ENCODE measurements at places on chromosomes 2 and 18.

GRCh38 chr2:118237451-118237850 lies 149.2 kb downstream of the INSIG2 start:
- DNase-seq: no peak

DNA sequence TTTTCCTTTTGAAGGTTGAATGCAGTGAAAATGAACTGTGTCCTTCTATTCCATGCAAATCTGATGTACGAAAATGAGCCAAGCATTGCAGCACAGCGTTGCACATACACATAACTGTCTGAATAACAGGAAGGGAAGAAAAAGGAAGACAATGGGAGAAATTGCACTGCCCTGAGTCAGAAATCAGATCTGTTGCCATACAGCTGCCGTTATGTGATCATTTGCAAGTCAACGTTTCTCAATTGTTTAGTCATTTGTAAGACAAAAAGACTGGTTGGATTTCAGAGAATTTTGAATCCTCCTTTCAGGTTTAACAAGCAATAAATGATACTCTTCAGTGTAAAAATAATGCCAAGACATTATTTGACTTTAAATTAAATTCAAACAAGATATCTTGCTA lies 284.1 kb downstream of the DSEL start:
- DNase-seq: no peak

DNA sequence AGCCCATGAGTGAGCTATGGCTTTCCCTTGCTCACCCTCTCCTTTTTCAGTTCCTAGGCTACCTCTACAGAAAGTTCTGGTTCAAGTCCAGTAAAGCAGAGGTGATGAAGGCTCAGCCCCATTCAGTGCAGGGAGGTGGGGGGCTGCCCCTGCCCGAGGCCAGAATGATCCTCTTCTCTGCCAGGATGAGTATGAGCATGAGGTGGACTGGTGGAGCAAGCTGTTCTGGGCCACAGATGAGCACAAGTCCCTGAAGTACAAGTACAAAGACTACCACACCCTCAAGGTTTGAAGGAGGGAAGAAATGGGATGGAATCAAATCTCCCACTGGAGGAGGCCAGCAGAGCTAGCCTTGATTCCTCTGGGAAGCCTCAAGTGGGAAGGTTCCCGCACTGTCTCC lies 42.4 kb downstream of the LMAN2L start:
- DNase-seq: no peak

DNA sequence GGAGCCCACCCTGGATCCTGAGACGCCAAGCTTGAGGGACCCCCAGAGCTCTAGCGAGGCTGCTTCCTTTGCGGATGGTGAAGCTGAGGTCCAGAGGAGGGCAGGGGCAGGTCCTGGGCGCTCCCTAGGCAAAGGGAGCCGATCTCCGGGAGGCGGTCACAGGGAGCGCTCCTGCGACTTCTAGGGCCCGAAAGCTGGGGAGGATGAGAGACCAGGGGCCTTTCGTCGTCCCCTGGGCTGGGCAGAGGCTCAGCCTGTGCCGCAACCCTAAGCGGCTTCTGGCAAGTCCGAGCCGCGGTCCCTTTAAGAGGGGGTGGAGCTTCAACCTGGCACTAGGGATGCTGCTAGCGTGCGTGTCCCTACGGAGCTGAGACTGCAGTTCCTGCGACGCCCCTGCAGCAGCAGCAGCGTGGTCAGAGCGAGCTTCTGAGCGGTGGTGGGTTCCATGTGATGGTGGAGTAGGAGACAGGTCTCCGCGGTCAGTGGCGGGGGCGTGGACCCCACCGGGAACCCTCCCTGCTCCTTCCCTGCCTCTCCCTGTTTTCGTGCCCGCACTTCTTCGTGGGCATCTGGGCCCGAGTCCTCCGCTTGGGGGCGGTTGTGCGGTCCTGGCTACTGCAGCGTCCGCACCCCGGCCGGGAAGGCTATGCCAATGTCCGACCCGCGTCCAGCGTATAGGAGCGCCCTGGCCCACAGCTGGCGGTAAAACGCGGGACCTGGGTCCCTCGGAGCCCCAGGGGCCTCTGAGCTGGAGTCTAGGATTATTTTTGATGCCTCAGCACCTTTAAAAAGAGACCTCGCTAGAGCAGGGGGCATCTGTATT lies 154.6 kb downstream of the CCDC74A start:
- peak; percentile 89 for DNase-seq

GRCh38 chr2:238231251-238231793 lies 8.5 kb downstream of the HES6 start:
- DNase-seq: peak; percentile 83

DNA sequence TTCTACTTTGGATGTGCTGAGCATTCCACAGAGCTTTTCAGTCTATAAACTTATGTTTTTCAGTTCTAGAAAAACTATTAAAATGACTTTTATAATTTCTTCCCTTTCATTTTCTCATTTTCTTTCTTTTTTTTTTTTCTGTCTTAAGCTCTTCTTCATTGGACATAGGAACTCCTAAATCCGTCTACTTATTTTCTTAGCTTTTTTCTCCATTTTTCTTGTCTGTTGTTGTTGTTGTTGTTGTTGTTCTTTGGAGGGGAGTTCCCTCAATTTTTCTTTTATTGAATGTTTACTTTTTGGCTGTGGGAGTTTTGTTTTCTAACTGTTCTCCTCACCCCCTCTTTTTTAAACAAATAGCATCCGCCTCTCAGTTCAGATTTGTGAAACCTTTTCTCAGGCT lies 7.9 kb downstream of the SOCS6 start:
- no peak for DNase-seq

DNA sequence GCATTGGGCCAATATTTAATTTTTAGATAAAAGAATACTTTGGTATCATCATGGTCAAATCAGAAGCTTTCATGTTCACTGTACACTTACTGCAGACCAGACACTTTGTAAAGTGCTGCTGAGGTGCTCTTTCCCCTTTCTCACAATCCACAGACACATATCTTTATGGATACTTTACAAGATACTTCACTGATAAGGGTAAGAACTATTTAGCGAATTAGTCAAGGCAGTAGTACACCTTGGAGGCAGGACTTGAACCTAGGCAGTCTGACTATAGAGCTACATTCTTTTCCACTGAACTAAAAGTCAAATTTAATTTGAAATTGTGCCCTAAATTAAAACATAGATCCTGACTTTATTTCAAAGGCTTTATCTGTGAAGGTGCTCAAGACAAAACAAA lies 60.2 kb downstream of the COBLL1 start:
- DNase-seq: no peak

DNA sequence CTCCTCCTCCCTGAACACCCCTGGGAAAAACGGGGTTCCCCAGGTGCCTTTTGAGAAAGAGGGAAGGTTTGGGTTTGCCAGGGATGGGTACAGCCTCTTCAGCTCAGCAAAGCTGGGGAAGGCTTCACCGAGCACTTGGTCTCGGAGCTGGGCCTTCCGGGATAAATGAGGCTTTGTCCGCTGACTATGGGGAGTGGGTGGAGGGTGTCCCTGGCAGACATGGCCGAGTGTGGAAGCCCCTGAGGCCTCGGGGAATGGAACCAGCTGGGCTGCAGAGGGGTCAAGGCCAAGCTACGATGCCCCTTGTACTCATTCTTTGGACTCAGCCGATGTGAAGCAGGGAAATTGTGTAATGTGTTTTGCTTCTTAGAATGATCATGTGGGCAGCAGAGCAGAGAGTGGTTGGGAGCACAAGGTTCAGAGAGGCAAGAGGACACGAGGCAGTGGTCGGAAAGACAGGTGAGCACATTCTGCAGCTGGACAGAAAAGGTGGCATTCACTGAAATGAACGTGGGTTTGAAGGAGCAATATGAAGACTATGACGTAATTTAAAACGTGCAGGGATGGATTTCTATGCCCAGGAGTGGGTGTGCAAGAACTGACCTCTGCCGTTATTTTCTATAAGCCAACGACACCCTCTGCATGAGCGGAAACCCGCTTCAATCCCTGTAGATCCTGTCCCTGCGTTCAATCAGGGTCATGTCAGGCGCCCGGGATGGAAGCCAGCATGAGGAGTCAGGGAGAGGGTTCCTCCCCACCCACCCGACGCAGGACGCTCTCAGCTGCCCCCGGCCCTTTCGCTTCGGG lies 142.6 kb downstream of the PXDN start:
- no peak for DNase-seq

GRCh38 chr2:227880460-227880859 lies 9.0 kb downstream of the DAW1 start:
- DNase-seq: no peak

GRCh38 chr2:216354306-216354705 lies 18.0 kb downstream of the MARCHF4 start:
- no peak for DNase-seq

GRCh38 chr18:58044370-58045241 lies 580 bp downstream of the NEDD4L start:
- DNase-seq: peak; percentile 43

DNA sequence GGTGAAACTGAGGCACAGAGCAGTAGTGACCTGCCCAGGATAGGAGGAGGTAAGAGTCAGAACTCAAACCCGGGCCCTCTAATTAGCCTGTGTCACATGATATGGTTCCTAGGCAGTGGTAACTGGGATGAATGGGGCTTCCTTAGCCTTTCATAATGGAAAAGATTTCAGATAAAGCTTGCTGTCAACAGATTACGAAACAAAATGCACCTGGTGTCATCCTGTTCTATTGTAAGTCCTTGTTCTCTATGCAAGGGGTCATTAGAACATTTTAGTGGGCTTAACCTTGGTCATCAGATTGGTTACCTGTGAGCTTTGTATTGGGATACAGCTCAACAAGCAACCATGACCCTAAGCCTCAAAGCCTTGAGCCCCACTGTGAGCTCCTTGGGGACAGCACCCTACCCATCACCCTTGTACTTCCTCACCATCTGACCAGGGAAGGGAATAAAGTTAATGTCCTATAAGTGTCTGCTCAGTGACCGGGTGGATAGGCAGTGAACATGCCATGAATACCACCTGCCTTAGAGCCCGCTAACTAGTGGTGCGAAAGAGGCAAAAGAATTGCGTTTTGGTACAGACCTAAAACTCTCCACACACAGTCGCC lies 70.3 kb upstream of the RMDN2 start:
- no peak for DNase-seq

DNA sequence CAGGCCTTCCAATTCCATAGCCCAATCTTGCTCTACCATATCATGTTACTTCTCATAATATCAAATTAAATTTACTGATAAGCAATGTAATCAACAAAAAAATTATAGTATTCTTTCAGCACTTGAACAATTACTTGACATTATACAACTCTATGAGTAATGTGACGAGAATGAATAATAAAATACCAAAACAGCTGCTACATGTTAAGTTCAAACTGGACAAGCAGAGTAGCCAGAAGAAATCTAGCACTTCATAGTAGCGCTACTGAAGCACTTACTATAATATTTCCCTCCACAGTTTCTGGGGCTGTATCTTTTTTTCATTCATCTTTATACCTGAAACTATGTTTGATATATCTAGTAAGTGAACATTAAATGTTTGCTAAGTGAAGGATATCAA lies 14.9 kb downstream of the PPP3R1 start:
- DNase-seq: no peak

Data from psoas muscle (tissue), 8 donors.